Heart left ventricle (tissue), 16 donors: ENCODE measurements at places on chromosomes 12 and 14. TPM values are rescaled to one million over a fixed set of nuclear protein-coding genes. Genes with fewer than 3 reads are reported as not detected.

GRCh38 chr14:23579739-23580138 is 1.1 kb upstream of the JPH4 start:
- DNase-seq = no peak

GRCh38 chr12:45959728-45960127 is 30.6 kb downstream of the SCAF11 start:
- DNase-seq = no peak

DNA sequence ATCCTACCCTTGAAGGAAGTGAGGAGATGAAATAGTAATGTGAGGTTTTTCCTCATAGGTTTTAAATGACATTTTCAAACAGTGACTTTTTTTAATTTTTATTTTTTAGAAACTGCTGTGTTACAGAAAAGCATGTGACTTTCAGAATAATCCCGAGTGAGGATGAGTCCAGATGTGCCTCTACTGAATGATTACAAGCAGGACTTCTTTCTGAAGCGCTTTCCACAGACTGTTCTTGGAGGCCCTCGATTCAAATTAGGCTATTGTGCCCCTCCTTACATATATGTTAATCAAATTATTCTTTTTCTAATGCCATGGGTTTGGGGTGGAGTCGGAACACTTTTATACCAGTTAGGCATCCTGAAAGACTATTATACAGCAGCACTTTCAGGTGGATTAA is 15.8 kb downstream of the PCNX4 start:
- no peak for DNase-seq

GRCh38 chr12:77387671-77388070 is 322.3 kb upstream of the E2F7 start:
- DNase-seq = no peak

GRCh38 chr12:121297435-121297991 is 1.0 kb upstream of the CAMKK2 start:
- DNase-seq = no peak

GRCh38 chr14:23013054-23013748 is 3.3 kb upstream of the C14orf93 start:
- no peak for DNase-seq

GRCh38 chr12:80849337-80849736 is 88.4 kb downstream of the LIN7A start:
- no peak for DNase-seq

TMCC3 gene
- 4.7 TPM for total RNA-seq

KRT83 gene
- not detected for total RNA-seq

SLC4A8 gene
- total RNA-seq = 0.64 TPM

GALNT8 gene
- total RNA-seq = 0.81 TPM

HOXC5 gene
- total RNA-seq = not detected

B4GALNT1 gene
- total RNA-seq = 8.8 TPM

ESR2 gene
- 0.16 TPM for total RNA-seq
